Activated CD8-positive, alpha-beta memory T cell treated with anti-CD3 and anti-CD28 coated beads for 1 hour (primary cell): ENCODE measurements at places on chromosomes 4 and X.

DNA sequence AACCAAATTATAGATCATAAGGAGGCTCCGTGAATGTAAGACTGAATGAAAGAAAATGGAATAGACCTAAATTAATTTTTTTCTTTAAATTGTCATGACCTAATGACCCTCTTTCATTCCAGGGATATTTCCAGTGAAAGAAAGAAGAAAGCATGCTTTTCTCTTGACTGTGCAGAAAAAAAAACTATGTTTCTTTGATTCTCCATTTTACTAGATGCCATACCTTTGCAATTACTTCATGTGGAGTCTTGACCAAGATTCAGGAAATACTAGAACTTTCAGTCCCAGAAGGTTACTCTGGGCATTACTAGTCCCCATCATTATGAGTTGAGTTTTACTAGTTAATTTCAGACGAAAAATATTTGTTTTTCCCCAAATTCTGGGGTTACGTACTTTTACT is 6.4 kb upstream of the COMMD8 start:
- no peak for DNase-seq

DNA sequence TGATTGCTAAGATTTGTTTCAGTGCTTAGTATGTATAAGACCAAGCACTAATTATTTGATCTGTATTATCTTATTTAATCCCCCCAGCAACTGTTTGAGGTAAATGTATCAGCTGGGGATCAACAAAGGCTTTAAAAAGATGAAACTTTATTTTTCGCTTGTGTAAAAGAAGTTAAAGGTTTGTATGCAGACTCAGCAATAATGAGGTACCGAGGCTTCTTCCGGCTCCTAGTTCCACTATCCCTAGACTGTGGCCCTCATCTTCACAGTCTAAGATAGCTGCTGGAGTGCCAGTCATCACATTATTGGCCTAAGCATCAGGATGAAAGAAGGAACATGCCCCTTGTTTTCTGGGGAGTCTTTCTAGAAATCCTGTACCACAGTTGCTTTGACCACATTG is 105.6 kb upstream of the SCML1 start:
- DNase-seq, result no peak

DNA sequence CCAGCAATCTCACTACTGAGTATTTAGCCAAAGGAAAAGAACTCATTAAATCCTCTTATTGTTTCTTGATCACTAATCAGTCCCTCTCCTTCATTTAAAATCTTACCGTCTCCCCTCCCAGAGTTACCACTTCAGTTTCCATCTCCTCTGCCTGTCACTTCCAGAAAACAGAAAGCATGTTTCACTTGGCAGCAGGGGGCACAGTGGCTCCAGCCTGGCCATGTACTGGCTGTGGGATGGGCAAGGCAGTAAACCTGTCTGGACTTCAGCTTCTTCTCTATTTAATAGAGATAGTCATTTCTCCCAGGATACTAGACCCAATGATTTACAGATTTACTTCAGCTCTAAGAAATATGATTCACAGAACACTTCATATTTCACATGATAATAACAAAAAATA is 63.2 kb downstream of the CD40LG start:
- DNase-seq, result no peak

GRCh38 chr4:84031401-84031800 is 467.7 kb downstream of the NKX6-1 start:
- DNase-seq, result no peak

GRCh38 chr4:54838301-54838700 is 180.5 kb downstream of the KIT start:
- no peak for DNase-seq

GRCh38 chr4:94410678-94411206 is 41.0 kb upstream of the PDLIM5 start:
- no peak for DNase-seq

DNA sequence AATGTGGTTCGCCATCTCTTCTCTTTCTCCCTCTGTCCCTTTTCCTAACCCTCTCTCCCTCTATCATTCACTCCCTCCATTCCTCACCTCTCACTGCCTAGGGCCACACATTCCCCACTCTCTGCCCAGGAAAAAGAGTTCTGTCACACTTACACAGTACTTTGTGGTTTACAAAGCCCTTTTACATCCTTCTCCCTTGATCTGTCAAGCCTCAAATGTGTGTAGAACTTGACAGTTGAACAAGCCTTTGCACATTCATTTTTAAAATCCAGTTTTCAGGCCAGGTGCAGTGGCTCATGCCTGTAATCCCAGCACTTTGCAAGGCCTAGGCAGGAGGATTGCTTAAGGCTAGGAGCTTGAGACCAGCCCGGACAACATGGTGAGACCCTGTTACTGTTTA is 156.3 kb downstream of the VSIG4 start:
- DNase-seq, result no peak
